GM04504 (cell line): ENCODE measurements at places on chromosomes 13 and 19.

DNA sequence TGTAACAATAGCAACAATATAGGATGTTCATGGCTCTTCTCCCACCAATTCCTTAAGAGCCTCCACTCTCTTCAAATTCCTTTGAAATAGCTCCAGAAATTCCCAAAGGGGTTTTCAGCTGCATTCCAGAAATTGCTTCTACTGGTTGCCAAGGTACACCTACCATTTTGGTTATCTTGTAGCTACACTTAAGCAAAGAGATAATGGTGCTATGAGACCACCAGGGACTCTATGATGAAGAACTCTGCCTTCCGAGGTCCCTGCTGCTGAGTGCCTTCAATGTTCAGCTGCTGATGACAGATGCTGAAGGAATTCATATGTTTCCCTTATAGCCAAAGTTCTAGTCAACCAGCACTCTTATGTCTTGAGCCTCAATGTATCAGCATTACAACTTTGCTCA, 78.4 kb downstream of the POU4F1 start:
- DNase-seq: no peak

DNA sequence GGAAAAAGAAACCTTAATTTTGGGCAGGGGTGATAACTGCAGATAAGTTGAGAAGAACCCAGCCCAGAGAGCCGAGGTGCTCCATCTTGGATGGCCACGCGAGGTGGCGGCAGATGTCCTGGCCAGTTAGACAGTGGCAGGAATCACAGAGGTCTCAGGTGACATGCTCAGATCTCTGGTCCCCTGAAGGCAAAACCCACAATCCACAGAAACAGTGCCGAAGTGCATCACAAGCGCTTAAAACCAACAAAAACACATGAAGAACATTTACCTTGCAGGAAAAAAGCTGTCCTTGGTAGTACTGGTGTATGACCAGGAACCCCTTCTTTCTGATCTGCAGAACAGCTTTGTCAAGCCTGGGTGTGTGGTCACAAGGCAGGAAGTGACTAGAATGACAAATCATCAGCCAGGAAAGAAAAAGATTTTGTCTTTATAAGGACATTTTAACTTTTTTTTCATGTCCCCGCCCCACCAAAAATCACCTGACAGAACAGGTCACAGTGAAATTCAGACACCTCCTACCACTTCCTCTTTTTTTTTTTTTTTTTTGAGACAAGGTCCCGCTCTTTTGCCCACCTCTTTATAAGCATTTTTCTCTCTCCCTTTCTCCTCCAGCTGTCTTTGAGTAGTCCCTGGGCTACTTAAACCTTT, at the start of gene LCP1:
LCP1 (minus strand) TSS at position 338 of the 651 bp plus-strand sequence. CDS start 22,515 bp downstream, outside the sequence.
- no peak for DNase-seq

DNA sequence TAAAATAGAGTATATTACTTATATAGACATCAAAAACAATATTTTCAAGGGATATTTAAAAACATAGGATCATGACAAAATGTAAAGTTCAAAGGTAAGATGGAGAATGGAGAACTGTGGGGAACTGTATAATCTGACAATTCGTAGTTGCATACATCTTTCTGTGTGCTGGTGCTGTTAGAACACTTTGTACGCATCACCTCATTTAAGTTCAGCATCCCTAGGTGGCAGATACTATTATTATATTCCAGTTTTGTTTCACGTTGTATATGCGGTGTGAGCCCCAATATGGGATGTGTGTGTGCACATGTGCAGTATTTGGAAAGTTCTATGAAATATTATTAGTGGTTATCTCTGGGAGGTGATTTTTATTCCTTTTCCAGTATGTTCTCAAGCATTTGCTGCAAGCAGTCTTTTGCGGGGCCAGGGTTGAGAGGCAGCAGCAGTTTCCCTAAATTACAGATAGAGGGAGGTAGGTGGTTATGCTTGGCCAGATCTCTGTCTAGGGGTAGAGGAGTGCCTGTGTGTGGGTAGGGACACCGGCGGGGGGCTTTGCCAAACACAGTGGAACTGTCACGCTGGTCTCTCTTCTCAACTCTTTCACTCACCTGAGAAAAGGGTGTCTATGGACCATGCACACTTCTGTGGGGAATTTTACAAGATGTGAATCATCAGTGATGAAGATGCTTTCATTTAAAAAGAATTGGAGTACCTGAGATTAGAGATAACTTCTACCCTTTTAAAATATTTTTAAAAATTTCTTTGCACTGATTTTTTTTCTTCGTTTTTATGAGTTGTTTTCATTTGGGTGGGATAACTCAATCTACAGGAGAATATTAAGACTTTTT, 55.6 kb upstream of the ALOX5AP start:
- DNase-seq: no peak

DNA sequence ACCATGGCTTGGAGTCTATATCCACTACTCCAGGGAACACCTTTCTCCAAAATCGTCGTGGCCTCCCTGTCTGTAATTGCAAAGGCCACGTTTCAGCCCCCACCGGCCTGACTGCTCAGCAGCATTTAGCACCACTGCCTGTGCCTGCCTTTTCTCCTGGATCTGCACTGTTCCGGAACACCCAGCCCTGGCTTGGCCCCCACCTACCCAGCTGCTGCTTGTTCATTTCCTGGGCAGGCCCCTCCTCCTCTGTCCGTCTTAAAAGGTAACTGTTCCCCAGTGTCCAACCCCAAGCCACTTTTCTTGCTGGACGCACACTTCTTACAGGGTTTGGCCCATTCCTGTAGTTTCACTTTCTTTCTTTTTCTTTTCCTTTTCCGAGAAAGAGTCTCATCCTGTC, 8.5 kb upstream of the SYT5 start:
- no peak for DNase-seq

DNA sequence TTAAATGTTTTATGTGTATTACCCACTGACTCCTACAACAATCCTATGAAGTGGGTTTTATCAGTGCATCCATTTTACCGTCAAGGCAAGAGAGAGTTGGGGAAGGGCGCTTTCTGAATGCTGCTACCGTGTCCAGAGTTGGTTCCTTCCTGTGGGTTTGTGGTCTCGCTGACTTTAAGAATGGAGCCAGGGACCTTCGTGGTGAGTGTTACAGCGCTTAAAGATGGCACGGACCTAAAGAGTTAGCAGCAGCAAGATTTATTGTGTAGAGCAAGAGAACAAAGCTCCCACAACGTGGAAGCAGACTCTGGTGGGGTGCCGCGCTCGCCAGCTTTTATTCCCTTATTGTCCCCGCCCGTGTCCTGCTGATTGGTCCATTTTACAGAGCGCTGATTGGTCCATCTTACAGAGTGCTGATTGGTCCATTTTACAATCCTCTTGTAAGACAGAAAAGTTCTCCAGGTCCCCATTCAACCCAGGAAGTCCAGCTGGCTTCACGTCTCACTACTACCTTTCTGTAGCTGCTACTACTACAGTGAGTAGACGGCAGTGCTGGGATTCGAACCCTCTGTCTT, 6.1 kb downstream of the OSCAR start:
- DNase-seq: no peak

- no peak for DNase-seq
Observed at GRCh38 chr13:38981096-38981495, 9.5 kb downstream of the STOML3 start.

DNA sequence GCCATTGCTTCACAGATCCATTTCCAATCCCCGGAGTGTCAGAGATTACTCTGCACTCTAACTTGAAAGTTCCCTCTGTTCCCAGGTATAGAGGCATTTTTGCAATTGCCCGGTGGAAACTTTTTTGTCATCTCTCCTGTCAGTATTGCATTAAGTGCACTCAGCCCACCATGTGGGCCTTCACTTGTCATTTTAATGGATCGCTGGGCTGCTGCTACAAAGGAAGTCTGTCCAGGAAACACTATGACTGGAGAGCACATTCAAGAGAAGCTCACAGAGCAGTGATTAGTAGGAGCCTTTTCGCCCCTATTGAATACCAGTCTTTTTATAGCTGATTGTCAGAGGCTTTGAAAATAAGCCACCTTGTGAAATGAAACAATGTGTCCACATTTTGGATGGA, 180.9 kb downstream of the B3GLCT start:
- no peak for DNase-seq

DNA sequence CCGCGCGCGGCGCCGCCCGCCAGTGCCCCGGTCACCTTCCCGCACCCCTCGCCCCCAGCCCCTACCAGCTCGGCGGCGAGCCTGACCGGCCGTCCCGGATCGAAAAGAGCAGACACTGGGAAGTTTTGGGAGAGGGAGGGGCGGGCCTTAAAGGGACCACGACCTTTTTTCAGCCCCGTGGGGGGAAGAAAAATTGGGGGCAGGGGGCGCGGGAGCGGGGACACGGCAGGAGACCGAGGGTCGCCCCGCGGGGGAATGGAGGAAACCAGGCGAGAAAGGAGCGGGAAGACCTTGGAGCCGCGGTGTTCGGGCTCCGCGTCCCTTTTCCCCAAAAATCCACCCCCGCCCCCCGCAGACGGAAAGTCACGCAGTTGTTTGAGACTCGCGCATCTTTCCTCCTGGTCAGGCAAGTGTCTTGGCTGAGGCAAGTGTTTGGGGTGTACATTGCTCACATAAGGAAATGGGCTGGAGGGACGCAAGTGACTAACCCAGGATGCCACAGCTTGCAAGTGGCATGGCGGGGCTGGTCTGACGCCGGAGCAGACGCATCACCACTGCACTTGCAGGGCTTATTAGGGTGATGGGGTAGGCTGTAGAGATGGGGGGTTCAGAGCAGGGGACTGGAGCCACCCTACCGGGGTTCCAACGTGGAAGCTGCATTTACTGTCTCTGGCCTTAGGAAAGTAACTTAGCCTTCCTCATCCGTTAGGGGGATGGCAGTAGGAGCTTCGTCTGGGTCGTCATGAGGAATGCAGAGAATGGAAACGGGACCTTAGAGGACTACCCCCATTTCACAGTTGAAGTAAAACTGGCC, 2.7 kb upstream of the HNRNPL start:
- no peak for DNase-seq

DNA sequence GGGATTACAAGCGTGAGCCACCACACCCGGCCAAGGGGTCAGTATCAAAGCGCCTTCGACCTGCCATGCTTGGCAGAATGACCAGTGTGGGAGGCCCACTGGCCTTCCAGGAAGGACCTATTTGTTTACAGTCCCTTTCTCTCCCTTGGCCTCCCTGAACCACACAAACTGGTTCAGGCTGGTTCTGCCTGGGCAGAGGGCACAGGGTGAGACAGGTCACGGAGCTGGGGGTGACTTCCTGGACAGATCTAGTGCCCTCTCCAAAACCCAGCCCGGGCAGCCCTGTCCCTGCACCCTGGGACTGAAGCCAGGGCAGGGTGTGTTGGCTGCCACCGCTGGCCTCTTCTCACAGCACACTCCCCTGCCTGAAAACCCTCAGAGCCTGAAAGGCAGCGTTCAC, 11.3 kb downstream of the PLEKHF1 start:
- DNase-seq: no peak

GRCh38 chr13:91632086-91632485, 233.7 kb downstream of the GPC5 start:
- DNase-seq: no peak

DNA sequence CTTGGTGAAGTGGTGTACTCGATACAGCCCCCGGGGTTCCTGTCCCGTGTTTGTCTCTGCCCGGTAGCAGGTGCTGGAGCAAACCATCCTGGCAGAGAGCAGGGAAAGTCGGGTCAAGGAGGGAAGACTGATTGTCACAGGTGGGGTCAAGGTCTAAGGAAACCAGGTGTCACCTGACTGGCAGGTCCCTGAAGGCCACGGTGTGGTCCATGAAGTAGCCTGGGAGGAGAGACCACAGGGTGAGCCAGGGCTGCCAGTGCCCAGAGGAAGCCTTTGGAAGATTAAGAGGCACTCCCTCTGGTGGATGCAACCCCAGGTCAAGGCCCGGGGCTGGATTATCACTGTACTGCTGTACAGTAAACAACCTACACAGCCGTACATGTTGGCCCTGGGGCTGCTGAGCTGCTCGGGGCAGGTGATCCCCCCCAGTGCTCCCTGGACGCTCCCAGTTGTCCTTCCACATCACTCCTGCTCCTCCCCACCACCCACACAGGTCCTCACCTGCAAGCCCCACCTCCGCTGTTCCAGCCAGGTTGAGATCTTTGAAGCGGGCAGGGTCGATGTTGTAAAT, 6.0 kb upstream of the CCER2 start:
- DNase-seq: no peak

- DNase-seq: no peak
Observed at GRCh38 chr13:87792878-87793277, 121.7 kb downstream of the SLITRK5 start.

GRCh38 chr13:69050696-69051095, 1056.9 kb upstream of the ATXN8OS start:
- DNase-seq: no peak

GRCh38 chr13:26412936-26413716, 144.4 kb upstream of the WASF3 start:
- DNase-seq: no peak

DNA sequence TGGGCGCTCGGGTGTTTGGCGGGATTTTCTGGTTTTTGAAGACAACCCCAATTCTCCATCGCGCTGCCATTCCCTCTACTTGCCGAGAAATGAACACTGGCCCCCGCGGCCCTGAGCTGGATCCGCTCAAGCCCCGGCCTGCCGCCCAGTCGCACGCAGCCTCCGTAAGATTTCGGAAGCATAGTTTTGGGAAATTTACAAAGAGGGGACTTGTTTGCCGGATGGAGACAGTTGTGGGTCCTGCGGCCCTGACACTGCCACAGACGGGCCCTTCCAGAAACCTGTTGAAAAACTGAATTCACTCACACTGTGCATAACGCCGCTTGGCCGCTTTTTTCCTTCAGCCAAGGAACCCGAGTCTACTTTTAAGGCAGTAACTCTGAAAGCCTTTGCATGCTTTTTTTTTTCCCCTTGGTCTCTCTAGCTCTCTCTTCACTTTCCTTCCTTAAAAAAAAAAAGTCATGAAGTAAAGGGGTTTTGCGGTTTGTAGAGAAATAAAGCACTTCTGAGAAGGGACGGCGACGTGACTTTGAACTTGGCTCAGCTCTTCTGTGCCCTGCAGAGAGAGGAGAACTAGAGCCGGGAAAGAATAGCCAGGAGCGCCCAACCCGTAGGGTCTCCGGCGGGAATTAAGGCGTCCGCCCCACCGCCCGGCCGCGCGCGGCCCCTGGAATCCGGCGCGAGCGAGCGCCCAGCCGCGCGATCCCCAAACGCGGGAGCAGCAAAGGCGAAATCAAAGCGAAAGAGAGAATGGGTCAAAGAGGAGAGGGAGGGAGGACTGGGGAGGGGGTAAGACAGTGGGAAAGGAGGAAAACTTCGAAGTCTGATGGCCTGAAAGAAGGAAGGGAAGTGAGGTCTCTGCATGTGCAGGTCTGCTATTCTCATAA, 3.4 kb upstream of the ZIC2 start:
- DNase-seq: no peak

DNA sequence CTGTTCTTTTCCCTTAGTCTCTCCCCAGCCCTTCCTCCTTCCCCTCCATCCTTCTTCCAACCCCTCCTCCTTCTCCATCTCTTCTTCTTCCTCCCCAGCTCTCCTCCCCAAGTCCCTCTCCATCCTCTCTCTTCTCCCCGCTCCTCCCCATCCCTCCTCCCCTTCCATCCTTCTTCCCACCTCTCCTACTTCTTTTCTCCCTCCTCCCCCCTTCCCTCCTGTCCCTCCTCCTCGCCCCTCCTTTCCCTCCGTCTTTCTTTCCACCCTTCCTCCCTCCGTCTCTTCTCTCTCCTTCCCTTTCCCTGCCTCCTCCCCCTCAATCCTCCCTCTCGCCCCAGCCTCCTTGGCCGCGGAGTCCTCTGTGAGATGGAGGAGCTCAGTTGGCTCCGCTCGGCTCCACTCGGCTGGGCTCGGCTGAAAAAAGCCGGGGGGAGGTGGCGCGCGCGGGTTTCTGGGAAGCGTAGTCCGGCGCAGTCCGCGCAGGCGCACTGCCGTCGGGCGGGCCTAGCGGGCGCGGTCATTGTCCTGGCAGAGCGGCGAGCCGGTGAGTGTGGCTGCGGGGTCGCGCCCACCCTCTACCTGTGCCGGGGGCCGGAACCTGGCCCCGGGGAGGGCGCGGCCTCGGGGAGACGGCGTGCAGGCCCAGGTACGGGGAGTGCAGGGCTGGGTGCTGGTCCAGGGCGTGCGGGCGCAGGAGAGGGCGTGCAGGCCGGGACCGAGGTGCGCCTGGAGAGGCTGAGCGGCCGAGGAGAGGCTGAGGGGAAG, at the start of gene ZNF71:
ZNF71 (plus strand) TSS at position 520 of the 765 bp plus-strand sequence. CDS start 6,257 bp downstream, outside the sequence.
- DNase-seq: peak; percentile 61
